BE2C (cell line): ENCODE measurements at places on chromosomes 4 and X.

DNA sequence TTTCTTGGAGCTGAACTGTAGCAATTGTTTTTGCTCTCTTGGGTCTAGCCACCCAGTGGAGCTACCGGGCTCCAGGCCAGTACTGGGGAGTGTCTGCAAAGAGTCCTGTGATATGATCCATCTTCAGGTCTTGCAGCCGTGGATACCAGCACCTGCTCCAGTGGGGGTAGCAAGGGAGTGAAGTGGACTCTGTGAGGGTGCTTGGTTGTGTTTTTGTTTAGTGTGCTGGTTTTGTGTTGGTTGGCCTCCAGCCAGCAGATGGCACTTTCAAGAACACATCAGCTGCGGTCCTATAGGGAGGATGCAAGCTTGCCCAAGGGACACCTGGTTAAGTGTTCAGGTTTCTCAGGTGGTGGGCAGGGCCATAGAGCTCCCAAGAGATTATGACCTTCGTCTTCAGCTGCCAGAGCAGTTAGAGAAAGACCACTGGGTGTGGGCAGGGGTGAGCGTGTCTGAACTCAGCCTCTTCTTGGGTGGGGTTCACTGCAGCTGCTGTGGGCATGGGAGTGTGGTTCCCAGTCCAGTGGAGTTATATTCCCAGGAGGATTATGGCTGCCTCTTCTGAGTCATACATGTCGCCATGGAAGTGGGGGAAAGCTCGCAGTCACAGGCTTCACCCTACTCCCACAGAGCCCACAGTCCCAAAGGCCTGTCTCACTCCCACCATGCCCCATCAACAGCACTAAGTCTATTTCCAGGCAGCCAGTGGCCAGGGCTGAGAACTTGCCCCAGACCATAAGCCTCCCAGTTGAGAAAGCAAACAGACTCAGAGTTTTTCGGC, 811.6 kb downstream of the GLUD2 start:
- no peak for DNase-seq

- no peak for DNase-seq
Observed at GRCh38 chr4:110587666-110588285, 35.1 kb downstream of the PITX2 start.

GRCh38 chr4:113450295-113451080, 311.1 kb downstream of the CAMK2D start:
- no peak for DNase-seq

DNA sequence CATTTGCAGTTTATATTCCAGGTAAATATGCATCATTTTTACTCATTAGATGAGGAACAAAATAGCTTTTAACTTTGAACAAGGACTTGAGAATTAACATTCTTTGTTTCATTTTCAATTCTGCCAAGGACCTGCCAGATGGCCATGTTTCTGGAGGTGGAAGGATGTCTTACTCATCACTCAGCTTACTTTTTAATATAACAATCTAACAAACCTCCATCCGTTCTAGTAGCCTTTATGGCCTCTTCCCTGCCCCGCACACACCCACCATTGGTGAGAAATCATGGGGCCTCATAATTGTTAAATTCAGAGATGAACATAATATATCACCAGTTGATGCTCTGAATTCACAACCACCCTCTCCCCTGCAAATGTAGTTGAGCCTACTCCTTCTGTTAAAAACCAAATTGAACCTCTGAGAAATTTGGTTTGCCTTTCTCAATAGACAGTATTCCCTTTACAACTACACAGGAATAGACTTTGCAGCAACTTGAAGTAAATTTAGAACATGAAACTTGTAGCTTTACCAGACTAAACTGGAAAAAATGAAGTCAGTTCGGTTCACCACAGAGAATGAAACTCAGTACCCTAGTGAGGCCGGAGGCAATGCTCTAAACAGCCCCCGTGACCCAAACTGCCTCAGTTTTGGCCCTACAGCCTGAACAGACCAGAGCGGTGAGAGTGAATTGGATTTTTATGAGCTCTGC, 50.1 kb upstream of the ACSL4 start:
- DNase-seq: no peak

DNA sequence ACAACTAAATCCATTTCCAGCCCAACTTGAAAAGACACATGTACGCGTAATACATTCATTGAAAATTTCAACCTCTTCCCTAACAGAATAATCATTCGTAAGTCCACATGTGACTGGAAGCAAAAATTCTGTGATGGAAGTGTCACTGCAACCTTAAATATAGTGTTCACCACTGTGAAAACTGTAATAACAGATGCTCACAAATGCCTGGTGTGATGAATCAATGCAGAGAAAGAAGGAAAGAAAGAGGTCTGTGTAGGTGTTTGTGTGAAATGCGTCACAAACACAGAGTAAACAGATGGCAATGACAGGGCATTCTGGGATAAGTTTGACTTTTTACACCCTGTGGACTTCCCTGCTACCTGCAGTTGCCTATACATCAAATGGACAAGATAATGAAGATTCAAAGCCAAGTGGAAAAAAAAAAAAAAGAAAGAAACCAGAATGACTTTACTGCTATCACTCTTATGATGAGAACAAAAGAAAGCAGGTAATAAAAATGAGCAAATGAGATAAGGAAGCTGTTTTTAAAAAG, 123.3 kb downstream of the EPHA5 start:
- DNase-seq: no peak

DNA sequence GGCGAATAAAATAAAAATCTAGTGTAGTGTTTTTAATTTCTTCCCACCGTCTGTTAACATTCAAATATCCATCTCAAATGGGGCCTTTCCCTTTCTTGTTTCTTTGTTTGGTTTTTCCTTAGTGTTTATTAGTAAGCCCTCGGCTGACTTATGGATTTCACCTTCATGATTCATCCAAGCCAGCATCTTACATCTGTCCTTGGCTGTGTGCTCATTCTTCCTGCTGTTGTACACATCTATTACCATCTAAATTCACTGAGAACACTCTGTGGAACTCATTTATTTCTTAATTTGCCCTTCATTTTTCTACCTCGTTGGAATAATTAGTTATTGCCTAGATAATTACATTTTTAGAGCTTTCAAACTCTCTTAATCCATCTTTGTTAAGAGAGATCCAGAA, 84.9 kb downstream of the SPCS3 start:
- DNase-seq: no peak

- no peak for DNase-seq
Observed at GRCh38 chr4:16626945-16627344, 271.5 kb downstream of the LDB2 start.

GRCh38 chrX:111431001-111431400, 19.0 kb upstream of the DCX start:
- no peak for DNase-seq

GRCh38 chr4:19677211-19677610, 574.5 kb upstream of the SLIT2 start:
- DNase-seq: no peak

GRCh38 chr4:152255437-152255836, 280.5 kb downstream of the FBXW7 start:
- DNase-seq: no peak
